ENCODE measurements at places on chromosomes 4 and X.

- DNase-seq = peak; percentile 1
Observed at GRCh38 chrX:32137525-32137924, 1065.7 kb upstream of the FTHL17 start.

GRCh38 chrX:41145920-41146608, 60.8 kb downstream of the USP9X start:
- DNase-seq = peak; percentile 78

DNA sequence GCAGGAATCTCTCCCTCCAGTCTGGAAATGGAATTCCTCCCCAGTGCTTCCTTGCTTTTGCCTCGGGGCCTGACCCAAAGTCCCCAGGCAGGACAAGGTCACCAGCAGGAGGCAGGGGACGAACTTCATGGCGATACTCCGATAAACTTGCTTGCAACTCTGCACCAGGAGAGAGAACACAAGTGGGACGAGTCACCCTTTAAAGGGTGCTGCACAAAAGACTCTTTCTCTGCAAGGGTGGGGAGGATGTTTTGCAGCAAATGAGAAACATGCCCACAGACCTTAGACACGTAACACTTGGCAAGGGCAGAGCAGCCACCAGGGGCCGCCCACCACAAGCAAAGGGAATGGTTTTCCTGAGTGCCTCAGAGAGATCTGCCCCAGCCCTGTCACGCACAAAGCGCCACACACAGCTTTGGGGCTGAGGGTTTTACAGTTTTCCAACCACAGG, at the start of gene FGFBP2:
TSS of gene FGFBP2 (minus strand) at position 175 of the 451 bp plus-strand sequence. CDS start at position 129, 46 bp downstream.
- DNase-seq = peak; percentile 39

GRCh38 chr4:139279760-139280620, at the start of gene MGARP:
Gene MGARP, minus strand, starts transcription at chr4:139280225. Its CDS starts 67 bp downstream, at chr4:139280158.
- DNase-seq = peak; percentile 21

DNA sequence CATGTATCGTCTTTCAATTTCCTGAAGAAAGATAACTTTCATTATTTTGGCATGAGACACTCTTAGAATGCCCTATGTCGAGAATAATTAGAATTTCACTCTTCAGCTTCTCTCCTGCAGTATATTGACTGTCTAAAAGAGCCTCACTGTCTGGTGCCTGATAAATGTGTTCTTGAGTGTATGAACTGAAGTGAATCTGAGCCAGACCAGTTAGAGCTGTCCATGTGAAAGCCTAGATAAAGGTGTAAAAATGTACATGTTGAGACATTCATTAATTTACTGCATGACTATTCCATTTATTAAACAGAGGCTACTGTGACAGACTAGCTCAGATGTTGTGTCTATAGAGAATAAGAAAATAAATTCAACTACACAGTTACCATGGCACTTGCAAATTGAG, 283.2 kb downstream of the PCDH18 start:
- DNase-seq = no peak

- no peak for DNase-seq
Observed at GRCh38 chr4:102502543-102502818, 1.3 kb downstream of the NFKB1 start.

- no peak for DNase-seq
Observed at GRCh38 chrX:153641627-153642026, 5.4 kb upstream of the DUSP9 start.

- DNase-seq = no peak
Observed at GRCh38 chrX:13934731-13935130, 95.0 kb downstream of the GEMIN8 start.

Data from LHCN-M2 (cell line).